Right ventricle myocardium inferior (tissue), 1 donor: ENCODE measurements at places on chromosomes 2 and 18. TPM values are rescaled to one million over a fixed set of nuclear protein-coding genes. Genes with fewer than 3 reads are reported as not detected.

- DNase-seq = peak; percentile 51
Observed at GRCh38 chr2:238105506-238106338, 5.6 kb downstream of the ESPNL start.

GRCh38 chr2:100976061-100976460 lies 26.0 kb upstream of the RPL31 start:
- DNase-seq = no peak

DNA sequence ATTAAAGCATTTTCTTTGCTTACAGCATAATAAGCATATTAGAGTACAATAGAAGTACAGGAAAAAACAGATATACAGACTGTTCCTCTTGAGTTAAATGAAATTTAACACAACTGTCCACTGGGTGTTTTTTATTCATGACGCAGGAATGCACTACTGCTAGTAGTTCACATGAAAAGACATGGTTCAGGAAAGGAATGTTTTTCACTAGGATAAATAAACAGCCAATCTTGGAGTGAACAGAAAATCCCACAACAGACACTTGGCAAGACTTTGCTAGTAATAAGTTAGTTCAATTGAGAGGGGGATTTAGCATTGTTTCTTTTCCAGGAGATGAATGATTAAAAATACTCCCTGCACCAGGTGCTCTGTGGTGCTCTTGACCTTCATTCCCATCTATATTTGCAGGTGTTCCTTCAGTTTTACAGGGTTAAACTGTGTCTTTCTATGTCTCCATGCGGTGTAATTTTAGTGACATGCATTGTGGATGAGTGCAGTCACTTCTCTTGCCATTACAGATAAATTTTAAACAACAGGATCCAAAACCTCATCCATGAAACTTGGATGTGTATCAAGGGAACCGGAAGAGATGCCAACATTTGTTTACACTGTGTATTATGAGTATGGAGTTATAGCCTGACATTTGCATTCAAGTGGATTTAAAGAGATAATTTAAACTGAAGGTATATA lies 796.6 kb downstream of the DSC3 start:
- DNase-seq = no peak

Gene KIAA2012
- not detected for total RNA-seq

GRCh38 chr2:136801661-136802060 lies 36.3 kb downstream of the THSD7B start:
- DNase-seq = no peak

Gene TMEFF2
- total RNA-seq = 0.11 TPM

DNA sequence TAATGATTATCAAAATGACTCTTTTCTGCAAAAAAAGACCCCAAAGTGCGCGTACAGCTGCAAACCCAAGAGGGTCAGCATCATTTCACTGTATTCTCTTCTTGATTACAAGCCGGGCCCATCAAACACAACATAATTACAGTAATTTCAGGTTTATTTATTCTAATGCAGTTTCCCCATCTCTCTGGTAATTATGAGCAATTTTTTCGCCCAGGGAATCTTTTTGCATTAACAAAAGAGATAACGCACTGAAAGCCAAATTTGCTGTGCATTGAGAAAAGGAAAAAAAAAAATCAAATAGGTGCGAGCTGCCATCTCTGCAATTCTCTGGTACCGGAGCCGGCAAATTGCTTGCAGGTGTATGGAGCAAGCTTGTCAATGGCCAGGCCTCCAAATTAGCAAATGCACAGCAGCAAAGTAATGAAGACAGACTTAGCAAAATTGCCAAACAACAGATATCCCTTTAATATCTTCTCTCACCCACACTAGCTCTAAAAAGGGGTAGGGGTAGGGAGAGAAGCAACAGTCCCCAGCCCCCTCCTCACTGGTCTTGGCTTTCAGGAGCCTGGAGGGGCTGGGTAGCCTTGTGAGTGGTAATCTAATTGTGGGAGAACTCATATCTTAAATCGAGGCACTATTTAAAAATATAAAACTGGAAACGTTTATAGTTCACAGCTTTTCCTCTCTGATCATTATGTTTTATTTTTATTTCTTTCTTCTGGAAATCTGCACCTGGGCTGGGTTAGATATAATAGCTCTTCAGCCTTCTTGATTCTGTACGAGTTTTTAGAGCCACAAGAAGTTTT lies 6.7 kb downstream of the DLX1 start:
- DNase-seq = no peak
